ENCODE measurements at places on chromosomes 1 and 21. TPM values are rescaled to one million over a fixed set of nuclear protein-coding genes. Genes with fewer than 3 reads are reported as not detected.

- no peak for DNase-seq
These were observed 76.2 kb upstream of the VAMP3 start for GRCh38 chr1:7694600-7695496.

DNA sequence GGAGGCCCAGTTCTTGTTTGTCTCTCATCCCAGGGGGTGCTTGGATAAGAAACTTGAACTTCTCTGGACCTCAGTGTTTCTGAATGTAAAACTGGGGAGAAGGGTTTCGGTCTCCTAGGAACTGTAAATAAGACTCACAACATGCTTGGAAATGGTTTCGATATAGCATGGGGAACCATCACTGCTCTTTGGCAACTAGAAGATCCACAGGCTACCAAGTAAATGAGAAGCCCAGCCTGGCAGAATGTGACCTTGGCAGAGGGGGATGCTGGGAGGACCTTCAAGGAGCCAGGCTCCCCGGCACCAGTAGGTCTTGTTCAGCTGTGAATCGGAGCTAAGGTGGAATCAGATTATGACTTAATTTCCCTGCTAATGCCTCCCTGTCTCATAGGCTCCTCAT is 3.7 kb downstream of the ARL8A start:
- no peak for DNase-seq

- no peak for DNase-seq
These were observed 21.2 kb downstream of the PRRX1 start for GRCh38 chr1:170685166-170685565.

DNA sequence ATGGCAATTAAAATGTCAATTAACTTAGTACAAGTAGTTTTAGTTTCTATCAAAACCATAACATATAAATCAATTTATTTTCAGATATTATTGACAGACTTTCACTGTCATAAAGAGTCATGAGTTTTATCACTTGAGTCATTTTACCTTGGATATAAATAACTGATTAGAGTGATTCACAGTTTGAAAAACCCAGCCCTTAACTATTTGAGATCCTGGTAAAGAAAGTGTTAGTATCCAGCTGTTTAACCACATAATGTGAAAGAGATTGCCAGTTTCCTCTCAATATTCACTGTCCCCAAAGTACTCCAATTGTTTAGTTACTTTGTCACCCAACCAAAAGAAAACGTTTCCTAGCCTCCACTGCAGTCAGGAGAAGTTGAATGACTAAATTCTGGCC is 91.3 kb downstream of the UCHL5 start:
- DNase-seq, result no peak

GRCh38 chr1:38082769-38083263 is 36.2 kb upstream of the POU3F1 start:
- DNase-seq, result no peak

- no peak for DNase-seq
These were observed 200.4 kb upstream of the ESRRG start for GRCh38 chr1:216923601-216924000.

- no peak for DNase-seq
These were observed 5.2 kb downstream of the FCRL3 start for GRCh38 chr1:157695417-157695816.

- no peak for DNase-seq
These were observed 6.5 kb downstream of the PPIE start for GRCh38 chr1:39745016-39745670.

GRCh38 chr1:59815892-59816291 is 1.1 kb downstream of the HOOK1 start:
- no peak for DNase-seq

GRCh38 chr1:231638647-231639046 is 12.1 kb downstream of the DISC1 start:
- DNase-seq, result no peak

DNA sequence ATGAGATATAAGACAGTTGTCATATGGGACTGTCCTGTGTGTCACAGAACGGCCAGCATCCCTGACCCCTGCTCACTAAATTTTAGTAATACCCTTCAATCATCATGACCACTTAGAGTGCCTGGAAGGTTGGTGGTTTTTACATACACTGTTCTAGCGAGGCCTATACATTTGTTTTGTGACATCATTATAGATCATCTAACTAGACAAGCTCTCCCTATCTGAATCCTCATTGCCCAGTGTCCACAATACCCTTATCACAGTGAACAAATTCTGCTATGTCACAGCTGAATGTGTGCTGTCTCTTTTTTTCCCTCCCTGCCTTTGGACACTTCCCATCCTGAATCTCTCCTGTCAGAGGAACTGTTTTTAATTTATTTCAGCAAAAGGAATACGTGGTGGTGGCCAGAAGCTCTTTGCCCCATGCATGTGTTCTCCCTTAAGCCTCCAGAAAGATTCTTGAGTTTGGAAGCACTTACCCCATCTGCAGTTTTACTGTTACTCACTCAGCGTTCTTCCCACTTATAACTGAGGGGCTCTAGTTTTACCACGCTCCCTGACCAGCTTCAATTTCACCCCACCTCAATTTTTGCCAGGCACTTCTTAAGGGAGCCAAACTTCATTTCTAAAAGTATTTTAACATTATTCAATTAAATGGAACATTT is 70.3 kb downstream of the OLFML2B start:
- DNase-seq, result no peak

DNA sequence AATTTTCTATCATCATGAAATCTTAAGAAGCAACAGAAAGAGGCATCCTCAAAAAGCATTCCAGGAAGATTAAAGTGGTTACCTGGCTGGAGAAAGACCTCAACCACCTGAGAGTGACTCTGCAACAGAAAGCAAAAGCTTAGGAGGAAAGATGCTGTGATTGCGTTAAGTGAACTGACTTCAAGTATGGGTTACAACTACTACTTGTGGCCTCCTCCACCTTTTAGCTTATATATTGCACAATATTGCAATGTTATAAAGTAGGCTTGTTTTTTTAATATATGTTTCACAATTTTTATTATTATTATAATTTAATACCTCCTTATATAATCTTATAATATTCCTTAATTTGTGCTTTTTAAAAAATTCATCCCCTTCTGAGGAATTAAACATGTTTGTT is 1407.5 kb downstream of the KCNT2 start:
- DNase-seq, result no peak

GRCh38 chr1:25666460-25666859 is 49.9 kb downstream of the MAN1C1 start:
- DNase-seq, result no peak

DNA sequence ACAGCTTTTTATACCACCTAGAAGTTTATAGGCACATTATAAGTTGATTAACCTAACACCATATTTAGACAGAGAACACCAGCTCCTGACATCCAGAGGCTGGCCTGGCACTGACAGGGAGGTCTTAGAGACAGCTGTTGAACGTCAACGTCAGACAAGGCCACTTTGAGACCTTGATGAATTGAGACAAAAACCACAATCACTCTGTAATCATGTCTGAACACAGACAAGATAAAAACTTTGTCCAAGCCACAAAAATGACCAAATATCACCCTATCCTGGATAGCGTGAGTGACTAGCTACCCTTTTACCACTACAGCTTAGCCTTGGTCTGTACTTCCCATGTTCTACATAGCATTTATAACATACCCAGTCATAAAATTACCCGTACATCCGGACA is 403.6 kb upstream of the CHRM3 start:
- DNase-seq, result no peak

DNA sequence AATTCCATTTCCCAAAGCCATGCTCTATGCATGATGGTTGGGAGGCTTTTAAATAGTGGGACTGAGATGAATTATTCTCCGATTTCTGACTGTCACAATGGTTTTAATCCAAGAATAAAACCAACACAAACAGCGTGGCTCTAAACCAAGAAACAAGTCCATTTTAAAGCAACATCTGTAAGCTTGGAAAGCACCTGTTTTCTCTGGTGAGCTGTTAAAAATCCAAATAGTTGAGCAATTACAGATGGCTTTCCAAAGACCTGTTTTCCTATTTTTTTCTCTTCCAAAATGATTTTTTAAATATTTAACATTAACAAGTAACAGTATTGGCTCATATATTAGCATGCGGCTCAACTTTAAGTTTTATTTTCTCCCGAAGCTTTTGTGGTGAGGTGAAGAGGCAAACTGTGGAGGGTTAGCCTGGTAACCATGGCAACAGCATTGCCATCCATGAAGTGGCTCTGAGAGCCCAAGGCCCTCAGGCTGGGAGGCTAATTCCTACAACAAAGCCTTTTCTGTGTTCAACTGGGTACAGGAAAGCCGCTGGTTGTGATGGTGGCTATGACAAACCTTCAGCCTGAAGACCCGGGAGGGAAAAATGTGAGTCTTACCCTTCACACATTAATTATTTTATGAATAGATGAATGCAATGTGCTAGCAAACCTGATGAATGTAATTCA is 56.7 kb upstream of the B3GALT5 start:
- DNase-seq, result no peak

- no peak for DNase-seq
These were observed 86.8 kb downstream of the KCNJ6 start for GRCh38 chr21:37829447-37829846.

DNA sequence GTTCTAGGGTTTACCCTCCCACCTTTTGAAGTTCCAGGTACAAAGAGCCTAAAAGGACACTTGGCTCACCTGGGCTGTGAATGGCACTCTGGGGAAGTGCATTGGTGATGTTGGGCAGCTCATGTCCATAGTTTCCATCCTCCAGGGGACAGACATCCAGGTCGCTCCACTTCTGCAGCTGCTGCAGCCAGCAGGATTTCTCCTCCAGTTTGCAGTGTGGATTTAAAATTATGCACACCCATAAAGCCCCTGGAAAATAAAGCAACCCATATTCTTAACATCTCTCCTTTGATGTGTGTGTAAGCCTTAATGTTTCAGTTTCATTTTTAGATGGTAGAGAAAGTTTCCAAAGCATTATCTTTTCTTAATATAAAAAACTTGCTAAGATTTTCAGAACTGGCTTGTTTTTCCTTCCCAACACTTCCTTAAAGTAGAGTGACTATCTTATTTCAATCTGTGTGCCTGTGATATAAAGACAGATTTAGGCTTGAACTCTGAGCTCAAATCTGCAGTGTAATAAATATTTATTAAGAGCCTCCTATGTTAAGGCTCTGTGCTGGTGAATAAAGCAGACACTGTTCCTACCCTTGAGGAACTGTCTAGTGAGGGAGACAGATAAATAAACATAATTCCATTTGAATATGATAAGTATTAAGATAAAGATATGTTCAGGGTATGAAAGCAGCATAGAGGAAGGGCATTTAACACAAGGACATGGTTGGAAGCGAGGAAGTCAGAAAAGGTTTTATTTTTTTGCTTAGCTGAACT is 39.1 kb downstream of the UROD start:
- no peak for DNase-seq

The CRB1 gene
- 0.08 TPM for polyA plus RNA-seq

The ZNF496 gene
- polyA plus RNA-seq, result 10.9 TPM

The AGMAT gene
- polyA plus RNA-seq, result 0.08 TPM

The DNASE2B gene
- not detected for polyA plus RNA-seq

The AADACL4 gene
- not detected for polyA plus RNA-seq

The RNU1-4 gene
- polyA plus RNA-seq, result not detected

The MAN1A2 gene
- 12.9 TPM for polyA plus RNA-seq

The LINGO4 gene
- 0.38 TPM for polyA plus RNA-seq

The RBM11 gene
- 0.23 TPM for polyA plus RNA-seq

Data from heart left ventricle (tissue), 16 donors.